ENCODE measurements at places on chromosomes 5 and 9. TPM values are rescaled to one million over a fixed set of nuclear protein-coding genes. Genes with fewer than 3 reads are reported as not detected.

DNA sequence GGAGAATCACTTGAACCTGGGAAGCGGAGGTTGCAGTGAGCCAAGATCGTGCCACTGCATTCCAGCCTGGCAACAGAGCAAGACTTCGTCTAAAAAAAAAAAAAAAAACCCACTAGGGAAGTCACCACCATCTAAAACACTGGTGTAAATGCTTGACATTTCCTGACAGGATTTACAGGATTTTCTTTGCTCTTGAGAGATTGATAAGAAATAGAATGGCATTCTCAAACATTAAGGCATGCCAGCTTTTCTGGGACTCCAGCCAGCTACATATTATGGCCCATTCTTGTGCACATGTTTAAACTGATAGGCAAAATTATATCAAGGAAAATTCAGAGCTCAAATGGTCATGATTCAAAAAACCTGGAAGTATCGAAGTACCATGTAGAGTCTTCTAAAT lies 28.7 kb downstream of the GTF3C4 start:
- H3K27ac ChIP-seq = no peak overlapping the region
- peaks cover 7% of the 10 kb centered on the region for H3K27me3 ChIP-seq
- no peak for DNase-seq
- H3K4me3 ChIP-seq = no peak overlapping the region
- H3K36me3 ChIP-seq = peaks cover 4% of the 10 kb centered on the region

CCDC171 gene
- total RNA-seq = 2.1 TPM

- no peaks in the 10 kb centered on the region for H3K36me3 ChIP-seq
- H3K4me3 ChIP-seq = no peak overlapping the region
- no peak for DNase-seq
- H3K4me1 ChIP-seq = no peaks in the 10 kb centered on the region
These were observed 103.1 kb upstream of the TXNDC8 start for GRCh38 chr9:110440796-110441195.

TMEM174 gene
- total RNA-seq = not detected

DNA sequence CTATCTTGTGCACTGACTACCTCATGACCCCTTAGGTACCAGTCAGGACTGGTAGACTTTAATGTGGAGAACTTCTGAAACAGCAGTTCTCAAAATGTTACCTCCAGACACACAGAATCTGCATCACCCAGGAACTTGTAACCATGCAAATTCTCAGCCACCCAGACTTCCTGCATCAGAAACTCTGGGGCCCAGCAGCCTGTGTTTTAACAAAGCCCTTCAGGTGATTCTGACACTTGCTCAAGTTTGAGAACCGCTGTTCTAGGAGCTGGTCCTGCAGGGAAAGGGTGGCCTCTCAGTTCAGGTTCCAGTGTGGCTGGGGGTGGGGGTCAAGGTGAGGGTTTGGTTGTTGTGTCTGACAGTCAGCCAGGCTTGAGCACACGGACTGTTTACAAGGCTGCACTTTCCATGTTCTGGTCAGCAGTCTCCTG lies 28.4 kb downstream of the ZFP62 start:
- peaks cover 52% of the 10 kb centered on the region for H3K36me3 ChIP-seq
- H3K4me3 ChIP-seq = peak overlapping the region; percentile 98
- H3K27me3 ChIP-seq = no peaks in the 10 kb centered on the region
- H3K27ac ChIP-seq = peak overlapping the region; percentile 97
- H3K4me1 ChIP-seq = peaks cover 39% of the 10 kb centered on the region

DNA sequence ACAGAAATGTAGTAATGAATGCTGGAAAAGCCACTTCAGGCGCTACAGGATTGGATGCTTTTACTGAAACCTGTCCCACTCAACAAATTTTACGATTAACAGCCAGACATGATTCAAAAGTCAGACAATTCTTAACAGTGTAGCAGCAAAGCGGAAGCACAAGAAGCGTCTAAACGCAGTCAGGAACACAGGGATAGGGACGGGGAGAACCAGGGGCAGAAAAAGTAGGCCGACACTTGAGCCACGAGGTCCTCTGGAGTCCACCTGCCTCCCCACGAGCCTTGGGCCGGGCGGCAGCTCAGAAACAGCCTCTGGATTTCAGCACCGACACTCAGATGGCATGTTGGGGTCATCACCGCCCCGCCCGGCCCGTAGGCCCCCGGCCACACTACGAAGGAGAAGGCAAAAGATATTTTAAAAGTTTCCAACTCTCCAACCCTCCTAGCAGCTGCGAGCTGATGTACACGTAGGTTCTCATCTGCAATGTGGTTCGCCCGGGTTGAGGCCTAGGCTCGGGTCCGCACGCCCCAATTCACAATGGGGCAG lies 615 bp downstream of the RACK1 start:
- no peak for DNase-seq
- peaks cover 41% of the 10 kb centered on the region for H3K4me1 ChIP-seq

GRCh38 chr5:128490761-128491160 lies 47.3 kb downstream of the FBN2 start:
- H3K4me1 ChIP-seq = no peaks in the 10 kb centered on the region
- H3K4me3 ChIP-seq = no peak overlapping the region
- H3K27ac ChIP-seq = no peak overlapping the region
- no peak for DNase-seq
- H3K36me3 ChIP-seq = no peaks in the 10 kb centered on the region
- H3K27me3 ChIP-seq = no peaks in the 10 kb centered on the region

HEMGN gene
- total RNA-seq = 1.4 TPM

MORN5 gene
- total RNA-seq = not detected

DNA sequence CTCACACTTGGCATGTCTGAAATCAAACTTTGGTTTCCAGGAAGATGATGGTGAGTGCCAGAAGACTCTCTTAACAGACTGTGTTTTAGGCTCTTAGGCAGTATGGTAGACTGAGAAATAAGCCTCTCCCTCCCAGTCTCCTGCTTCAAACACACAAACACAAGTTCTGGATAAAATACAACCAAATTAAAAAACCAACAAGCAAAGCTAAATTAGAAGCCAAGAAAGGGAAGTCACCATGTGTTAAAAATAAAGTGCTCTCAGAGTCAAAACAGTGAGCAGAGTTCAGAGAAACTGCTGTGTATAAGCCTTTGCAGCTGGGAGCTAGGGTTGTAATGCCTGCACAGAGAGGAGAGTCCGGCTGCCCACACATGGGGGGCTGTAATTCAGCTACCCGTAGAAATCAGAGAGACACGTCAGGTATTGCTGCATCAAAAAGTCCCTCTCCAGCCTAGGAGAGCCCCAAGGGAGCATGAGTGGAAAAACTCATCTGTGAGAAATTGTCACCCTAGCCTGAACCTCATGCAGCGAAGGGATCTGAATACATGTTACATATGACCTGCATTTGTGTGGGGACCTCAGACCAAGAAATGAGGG lies 62.6 kb downstream of the ANGPTL2 start:
- H3K4me1 ChIP-seq = peaks cover 2% of the 10 kb centered on the region
- H3K36me3 ChIP-seq = no peaks in the 10 kb centered on the region
- no peak overlapping the region for H3K27ac ChIP-seq
- no peaks in the 10 kb centered on the region for H3K27me3 ChIP-seq

- no peak for DNase-seq
- H3K4me1 ChIP-seq = peaks cover 27% of the 10 kb centered on the region
- H3K27me3 ChIP-seq = no peaks in the 10 kb centered on the region
- H3K27ac ChIP-seq = no peak overlapping the region
These were observed 19.5 kb downstream of the TTC33 start for GRCh38 chr5:40736103-40736875.

DNA sequence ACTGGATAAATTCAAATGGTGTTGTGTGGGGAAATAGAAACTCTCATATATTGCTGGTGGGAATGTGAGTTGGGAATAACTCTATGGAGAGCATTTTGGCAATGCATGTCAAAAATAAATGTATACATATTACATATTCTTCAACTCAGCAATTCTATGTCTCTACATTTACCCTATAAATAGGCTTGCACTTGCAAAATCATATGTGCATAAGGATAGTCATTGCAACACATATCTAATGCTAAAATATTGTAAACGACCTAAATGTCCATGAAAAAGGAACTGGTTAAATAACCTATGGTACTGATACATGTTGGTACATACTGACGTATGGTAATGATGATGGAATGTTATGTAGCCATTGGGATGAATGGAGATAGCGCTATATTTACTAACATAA lies 94.5 kb upstream of the CHD1 start:
- no peak for DNase-seq
- H3K36me3 ChIP-seq = no peaks in the 10 kb centered on the region
- no peak overlapping the region for H3K4me3 ChIP-seq

- no peak overlapping the region for H3K4me3 ChIP-seq
- no peaks in the 10 kb centered on the region for H3K27me3 ChIP-seq
- H3K36me3 ChIP-seq = no peaks in the 10 kb centered on the region
- no peak for DNase-seq
- H3K4me1 ChIP-seq = no peaks in the 10 kb centered on the region
These were observed 247.3 kb downstream of the PDZD2 start for GRCh38 chr5:31886206-31886605.

- H3K27ac ChIP-seq = no peak overlapping the region
- no peak overlapping the region for H3K4me3 ChIP-seq
- H3K27me3 ChIP-seq = peaks cover 17% of the 10 kb centered on the region
These were observed 91.6 kb downstream of the CFAP90 start for GRCh38 chr5:7759257-7759871.

- DNase-seq = no peak
- H3K36me3 ChIP-seq = no peaks in the 10 kb centered on the region
- H3K4me1 ChIP-seq = no peaks in the 10 kb centered on the region
- H3K27me3 ChIP-seq = peaks cover 1% of the 10 kb centered on the region
- H3K27ac ChIP-seq = no peak overlapping the region
These were observed 21.2 kb downstream of the SPATA31D3 start for GRCh38 chr9:81964218-81965171.

DNA sequence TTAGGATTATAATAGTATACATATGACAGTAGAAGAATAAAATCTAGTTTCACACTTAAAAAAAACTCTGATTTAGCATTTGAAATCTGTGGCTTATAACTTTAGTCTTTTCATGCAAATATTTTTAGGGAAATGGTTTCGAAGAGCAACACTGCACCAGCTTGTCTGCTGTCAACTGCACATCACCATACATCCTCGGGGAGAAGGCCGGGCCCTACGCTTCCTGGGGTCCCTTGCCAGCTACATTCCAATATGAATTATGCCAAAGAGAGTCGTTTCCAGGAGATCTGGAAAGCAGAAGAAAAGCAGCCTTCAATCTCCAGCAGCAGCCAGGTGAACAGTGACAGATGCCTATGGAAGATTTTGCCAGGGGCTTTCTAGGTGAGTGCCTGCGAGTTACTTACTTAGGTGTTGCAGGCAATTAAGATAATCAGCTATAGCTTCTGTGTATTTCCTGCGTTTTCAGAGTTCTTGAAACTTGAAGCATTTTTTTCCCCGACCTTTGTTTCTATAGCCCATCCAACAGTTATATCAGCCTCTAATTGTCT lies 166.8 kb downstream of the TRPM3 start:
- H3K36me3 ChIP-seq = no peaks in the 10 kb centered on the region
- H3K4me1 ChIP-seq = no peaks in the 10 kb centered on the region
- no peak overlapping the region for H3K27ac ChIP-seq

ST8SIA4 gene
- total RNA-seq = 34.1 TPM

DNA sequence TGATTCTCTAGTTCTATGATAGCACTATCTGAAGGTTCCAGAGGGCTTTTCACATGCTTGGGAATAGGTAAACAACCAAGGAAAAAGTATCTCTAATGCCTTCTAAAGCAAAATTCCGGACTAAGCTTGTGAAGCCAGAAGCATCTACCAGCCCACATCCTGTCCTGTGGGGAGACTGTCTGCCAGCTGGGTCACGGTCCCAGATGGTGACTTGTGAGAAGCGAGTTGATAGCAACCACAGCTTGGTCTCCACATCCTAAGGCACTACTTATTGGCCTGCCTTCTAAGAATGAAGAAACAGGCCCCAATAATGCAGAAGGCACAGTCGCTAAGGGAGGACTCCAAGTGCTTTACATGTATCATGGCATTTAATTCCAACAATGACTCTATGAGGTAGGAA lies 184.1 kb upstream of the ADRA1B start:
- no peak overlapping the region for H3K4me3 ChIP-seq
- no peaks in the 10 kb centered on the region for H3K4me1 ChIP-seq
- no peak overlapping the region for H3K27ac ChIP-seq
- peaks cover 11% of the 10 kb centered on the region for H3K27me3 ChIP-seq
- H3K36me3 ChIP-seq = no peaks in the 10 kb centered on the region

GRCh38 chr5:116640236-116640635 lies 65.6 kb upstream of the SEMA6A start:
- H3K27ac ChIP-seq = no peak overlapping the region
- no peaks in the 10 kb centered on the region for H3K36me3 ChIP-seq
- H3K4me1 ChIP-seq = no peaks in the 10 kb centered on the region

GRCh38 chr5:57635146-57635777 lies 152.7 kb upstream of the ACTBL2 start:
- no peaks in the 10 kb centered on the region for H3K36me3 ChIP-seq
- no peak for DNase-seq
- no peak overlapping the region for H3K27ac ChIP-seq
- H3K4me3 ChIP-seq = no peak overlapping the region

GRCh38 chr9:20754556-20754955 lies 70.5 kb downstream of the FOCAD start:
- no peak overlapping the region for H3K27ac ChIP-seq
- no peaks in the 10 kb centered on the region for H3K27me3 ChIP-seq
- DNase-seq = no peak
- H3K4me1 ChIP-seq = no peaks in the 10 kb centered on the region

- H3K4me3 ChIP-seq = no peak overlapping the region
- peaks cover 4% of the 10 kb centered on the region for H3K4me1 ChIP-seq
- no peak for DNase-seq
- no peaks in the 10 kb centered on the region for H3K27me3 ChIP-seq
- H3K36me3 ChIP-seq = no peaks in the 10 kb centered on the region
These were observed 139.1 kb upstream of the MAP3K1 start for GRCh38 chr5:56676091-56676768.

- H3K27me3 ChIP-seq = peaks cover 38% of the 10 kb centered on the region
- H3K27ac ChIP-seq = no peak overlapping the region
- H3K4me1 ChIP-seq = peaks cover 2% of the 10 kb centered on the region
These were observed 597.9 kb upstream of the SGCD start for GRCh38 chr5:155728857-155729683.

UQCRQ gene
- total RNA-seq = 558 TPM

GRCh38 chr9:16103620-16104397 lies 551.0 kb downstream of the CCDC171 start:
- H3K27ac ChIP-seq = no peak overlapping the region
- no peaks in the 10 kb centered on the region for H3K27me3 ChIP-seq
- DNase-seq = no peak
- no peak overlapping the region for H3K4me3 ChIP-seq
- no peaks in the 10 kb centered on the region for H3K36me3 ChIP-seq
